ENCODE measurements at places on chromosomes 4 and X.

DNA sequence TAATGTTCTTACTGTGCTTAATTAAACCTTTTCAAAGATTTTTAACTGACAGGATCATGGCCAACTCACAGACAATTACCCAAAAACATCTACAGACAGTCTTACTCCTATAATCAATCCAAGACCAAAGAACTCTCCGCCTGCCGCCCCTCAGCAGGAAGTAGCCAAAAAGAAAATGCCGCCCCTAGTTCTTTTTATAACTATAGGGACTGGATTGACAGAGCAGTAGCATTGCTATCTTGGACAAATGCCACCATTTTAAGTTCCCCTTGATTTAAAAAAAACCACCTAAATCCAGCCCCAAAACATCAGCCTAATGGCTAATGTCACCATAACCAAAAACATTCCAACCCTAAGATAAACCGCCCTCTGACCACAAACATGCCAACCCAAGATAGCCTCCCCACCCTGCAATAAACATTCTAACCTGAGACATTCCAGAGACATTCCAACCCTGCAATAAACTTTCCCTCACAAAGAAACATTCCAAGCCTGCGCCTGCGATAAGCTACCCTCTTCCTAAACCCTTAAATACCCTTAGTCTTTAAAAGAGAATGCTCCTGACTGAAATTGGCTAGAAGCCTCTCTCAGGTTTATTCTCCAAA, 77.0 kb downstream of the COQ2 start:
- DNase-seq: no peak

DNA sequence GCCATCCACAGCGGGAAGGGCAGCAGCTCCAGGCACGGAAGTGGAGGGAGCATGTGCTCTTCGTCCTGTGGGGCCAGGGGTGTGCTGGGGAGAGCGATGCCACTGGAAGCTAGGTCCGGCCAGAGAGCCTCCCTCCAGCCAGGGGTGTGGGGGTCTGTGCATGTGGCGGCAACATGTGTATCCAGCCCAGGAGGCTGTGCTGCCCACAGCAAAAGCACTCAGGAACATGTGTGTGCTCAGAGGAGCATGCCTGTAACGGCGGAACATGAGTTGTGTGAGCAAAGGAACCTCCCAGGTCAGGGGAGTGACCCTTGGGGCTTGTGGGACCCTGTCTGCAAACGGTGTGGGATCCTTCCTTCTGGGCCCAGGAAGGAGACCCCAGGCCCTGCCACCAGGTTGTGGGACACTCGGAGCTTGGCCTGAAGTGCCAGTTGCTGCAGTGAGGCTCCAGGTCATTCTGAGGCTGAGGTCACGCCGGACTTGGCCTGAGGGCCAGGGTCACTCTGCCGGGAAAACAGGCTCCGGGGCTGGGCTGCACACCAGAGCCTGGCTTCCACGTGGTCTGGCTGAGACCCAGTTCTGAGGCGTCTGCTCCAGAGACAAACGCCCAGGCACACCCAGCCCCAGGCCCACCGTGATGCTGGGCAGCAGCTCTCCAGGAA, 37.2 kb downstream of the CPLX1 start:
- no peak for DNase-seq

DNA sequence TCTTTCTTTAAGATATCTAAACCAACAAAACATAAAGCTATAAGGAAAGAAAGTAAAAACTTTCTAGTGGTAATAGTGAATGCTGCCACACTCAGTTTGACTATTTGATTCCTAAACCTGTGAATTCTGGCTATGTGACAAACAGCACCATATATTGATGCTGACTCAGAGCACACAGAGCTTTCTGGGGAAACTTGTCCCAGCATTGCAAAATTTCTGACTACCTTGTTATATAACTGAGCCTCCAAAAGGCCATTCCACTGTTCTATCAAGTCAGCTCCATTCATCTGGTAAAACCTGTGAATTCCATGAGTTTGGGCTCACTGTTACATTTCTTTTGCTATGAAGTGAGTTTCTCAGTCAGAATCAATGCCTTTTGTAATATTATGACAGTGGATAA, 1229.7 kb downstream of the PCDH18 start:
- no peak for DNase-seq

GRCh38 chr4:4704267-4704666, 155.2 kb upstream of the MSX1 start:
- DNase-seq: no peak

DNA sequence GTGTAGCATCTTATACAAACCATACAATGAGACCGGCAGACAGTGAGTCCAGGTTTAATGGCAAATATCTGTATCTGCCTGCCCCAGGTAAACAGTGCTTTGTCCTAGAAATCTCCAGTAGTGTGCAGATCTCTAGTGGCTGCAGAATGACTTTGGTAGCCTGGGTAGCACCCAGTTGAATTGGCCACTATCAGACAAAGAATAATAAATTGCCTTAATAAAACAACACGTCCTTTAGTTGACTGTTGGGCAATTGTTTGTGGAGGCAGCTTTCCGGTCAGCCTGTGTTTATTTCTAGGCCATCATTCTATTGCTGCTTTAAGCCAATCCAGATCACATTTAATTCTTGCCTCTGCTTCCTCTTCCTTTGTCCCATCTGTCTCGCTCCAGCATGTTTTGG, 52.5 kb downstream of the SNX25 start:
- DNase-seq: no peak

- DNase-seq: no peak
These were observed 226.9 kb downstream of the ARHGAP24 start for GRCh38 chr4:85701861-85702321.

DNA sequence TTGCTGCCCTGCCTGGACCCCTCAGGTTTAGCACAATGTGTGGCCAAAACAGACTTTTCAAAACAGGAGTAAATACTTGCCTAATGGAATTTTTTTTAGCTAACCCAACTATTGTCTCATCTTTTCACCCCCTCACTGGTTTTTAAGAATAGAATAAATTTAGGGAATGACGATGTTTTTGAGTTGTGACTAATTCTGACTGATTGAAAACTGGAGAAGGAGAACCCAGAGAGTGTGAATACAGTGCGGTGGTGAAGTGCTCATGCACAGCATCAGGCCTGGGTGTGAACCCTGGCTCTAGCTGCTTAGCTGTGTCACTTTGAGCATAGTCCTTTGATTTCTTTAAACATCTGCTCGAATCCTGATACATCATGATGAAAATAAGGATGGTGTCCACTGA, 10.5 kb downstream of the ANTXR2 start:
- no peak for DNase-seq

GRCh38 chrX:123493857-123494256, 239.0 kb downstream of the THOC2 start:
- no peak for DNase-seq

GRCh38 chr4:97558204-97558778, 585.0 kb downstream of the STPG2 start:
- no peak for DNase-seq

- no peak for DNase-seq
These were observed 61.3 kb upstream of the MAGEB10 start for GRCh38 chrX:27746516-27746915.

GRCh38 chr4:110902500-110902899, 279.6 kb upstream of the PITX2 start:
- DNase-seq: no peak

- no peak for DNase-seq
These were observed 40.8 kb downstream of the ZNF518B start for GRCh38 chr4:10416441-10416840.

- DNase-seq: no peak
These were observed 80.1 kb upstream of the LRPAP1 start for GRCh38 chr4:3612281-3612680.

DNA sequence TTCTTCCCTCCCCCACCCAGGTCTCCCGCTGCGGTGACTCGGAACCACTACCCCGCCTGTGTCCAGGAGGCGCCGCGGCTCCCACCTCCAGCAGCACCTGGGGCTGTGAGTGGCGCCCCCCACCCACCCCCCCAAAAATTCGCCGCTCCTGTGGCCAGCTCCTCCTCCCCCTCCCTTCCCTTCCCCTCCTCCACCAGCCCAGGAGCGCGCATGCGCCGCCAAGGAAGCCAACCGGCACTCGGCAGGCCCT, 278 bp downstream of the CLOCK start:
- no peak for DNase-seq

DNA sequence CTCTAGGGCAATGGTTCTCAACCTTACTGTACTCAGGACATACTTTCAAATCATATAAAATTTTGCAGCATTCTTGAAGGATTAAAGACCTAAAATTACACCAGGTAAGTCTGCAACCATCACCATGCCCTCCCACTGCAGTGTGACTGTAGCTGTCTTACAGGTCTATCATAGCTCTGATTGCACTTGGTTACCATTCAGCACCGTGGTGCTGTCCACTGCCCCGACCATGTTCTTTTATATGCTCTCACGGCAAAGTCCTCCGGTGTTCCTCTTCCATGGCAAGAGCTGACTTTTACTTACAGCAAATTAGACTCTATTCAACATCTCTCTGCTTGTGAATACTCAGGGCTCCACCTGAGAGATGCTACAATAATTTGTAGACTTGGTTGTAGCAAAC, 11.5 kb downstream of the CRMP1 start:
- no peak for DNase-seq

- no peak for DNase-seq
These were observed 71.3 kb upstream of the MED14 start for GRCh38 chrX:40806513-40807220.

GRCh38 chr4:13872155-13872554, 244.6 kb upstream of the BOD1L1 start:
- DNase-seq: no peak

DNA sequence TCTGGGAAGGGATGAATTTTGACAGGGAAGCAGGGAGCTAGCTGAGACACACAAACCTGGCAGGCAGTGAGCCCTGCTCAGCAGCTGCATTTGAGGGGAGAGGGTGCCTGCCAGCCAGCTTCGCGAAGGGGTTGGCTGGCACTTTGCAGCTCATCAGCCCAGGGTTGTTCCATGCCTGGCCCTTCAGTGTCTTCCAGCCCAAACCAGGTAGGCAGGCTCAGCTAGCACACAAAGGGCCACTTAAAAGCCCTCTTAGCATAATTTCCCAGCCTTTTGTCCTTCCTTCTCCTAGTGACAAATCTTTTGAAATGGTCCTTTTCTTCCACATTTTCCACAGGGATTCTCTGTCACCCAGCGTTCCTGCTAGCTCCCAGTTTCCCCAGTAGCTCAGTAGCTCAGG, 4.3 kb upstream of the FRMPD3 start:
- no peak for DNase-seq

DNA sequence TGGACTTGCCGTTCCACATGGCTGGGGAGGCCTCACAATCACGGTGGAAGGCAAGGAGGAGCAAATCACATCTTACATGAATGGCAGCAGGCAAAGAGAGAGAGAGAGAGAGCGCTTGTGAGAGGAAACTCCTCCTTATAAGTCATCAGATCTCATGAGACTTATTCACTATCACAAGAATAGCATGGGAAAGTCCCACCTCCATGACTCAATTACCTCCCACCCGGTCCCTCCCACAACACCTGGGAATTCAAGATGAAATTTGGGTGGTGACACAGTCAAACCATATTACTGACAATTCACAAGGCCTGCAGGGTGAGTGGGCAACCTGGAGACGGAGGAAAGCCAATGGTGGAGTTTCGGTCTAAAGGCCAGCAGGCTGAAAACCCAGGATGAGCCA, 394.3 kb upstream of the TRAM1L1 start:
- no peak for DNase-seq

- DNase-seq: no peak
These were observed 160.2 kb upstream of the CPEB2 start for GRCh38 chr4:14841801-14842768.

GRCh38 chr4:145804116-145804515, 124.2 kb downstream of the C4orf51 start:
- no peak for DNase-seq

DNA sequence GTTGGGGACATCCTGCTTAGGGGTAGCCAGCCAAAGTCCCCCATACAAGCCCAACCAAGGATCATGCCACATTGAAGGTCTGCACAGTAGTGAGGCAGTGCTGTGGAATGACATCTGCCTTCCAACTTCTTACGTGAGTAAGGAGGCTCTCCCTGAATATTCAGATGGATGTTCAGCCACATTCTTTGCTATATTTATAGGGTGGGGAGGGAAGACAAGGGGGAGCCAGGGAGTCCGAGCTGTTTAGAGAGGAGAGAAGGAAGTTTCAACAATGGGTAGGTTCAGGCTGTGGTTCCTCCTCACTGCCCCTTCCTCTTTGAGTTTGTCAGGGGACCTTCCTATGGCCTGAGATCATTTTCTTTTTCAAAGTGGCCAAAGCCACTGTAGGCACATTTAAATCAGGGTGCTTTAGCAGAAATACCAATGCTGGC, 29.8 kb downstream of the MSN start:
- DNase-seq: no peak

GRCh38 chr4:48180234-48180633, 46.2 kb upstream of the TXK start:
- no peak for DNase-seq
